ENCODE measurements at places on chromosomes 2 and 18.

- no peak for DNase-seq
Measured at GRCh38 chr18:62881509-62882016, 166.2 kb downstream of the PHLPP1 start.

GRCh38 chr2:6474161-6475140 lies 391.3 kb downstream of the CMPK2 start:
- no peak for DNase-seq

DNA sequence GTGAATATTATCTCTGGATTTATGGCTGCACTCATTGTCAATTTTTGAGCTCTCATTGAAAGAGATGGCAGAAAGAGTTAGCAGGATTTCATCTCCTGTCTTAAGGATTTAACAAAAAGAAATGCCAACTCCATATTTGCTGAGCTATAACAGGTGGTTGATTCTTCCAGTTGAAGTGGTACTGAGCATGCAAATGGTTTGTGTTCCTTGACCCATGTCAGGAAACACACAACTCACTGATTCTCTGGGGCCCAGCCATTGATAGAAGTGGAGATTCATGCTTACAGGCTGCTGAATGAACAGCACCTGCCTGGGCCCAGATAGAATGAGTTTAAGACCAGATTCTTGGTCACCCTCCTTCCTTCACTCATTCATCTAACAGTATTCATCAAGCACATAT lies 128.8 kb downstream of the CERS6 start:
- no peak for DNase-seq

DNA sequence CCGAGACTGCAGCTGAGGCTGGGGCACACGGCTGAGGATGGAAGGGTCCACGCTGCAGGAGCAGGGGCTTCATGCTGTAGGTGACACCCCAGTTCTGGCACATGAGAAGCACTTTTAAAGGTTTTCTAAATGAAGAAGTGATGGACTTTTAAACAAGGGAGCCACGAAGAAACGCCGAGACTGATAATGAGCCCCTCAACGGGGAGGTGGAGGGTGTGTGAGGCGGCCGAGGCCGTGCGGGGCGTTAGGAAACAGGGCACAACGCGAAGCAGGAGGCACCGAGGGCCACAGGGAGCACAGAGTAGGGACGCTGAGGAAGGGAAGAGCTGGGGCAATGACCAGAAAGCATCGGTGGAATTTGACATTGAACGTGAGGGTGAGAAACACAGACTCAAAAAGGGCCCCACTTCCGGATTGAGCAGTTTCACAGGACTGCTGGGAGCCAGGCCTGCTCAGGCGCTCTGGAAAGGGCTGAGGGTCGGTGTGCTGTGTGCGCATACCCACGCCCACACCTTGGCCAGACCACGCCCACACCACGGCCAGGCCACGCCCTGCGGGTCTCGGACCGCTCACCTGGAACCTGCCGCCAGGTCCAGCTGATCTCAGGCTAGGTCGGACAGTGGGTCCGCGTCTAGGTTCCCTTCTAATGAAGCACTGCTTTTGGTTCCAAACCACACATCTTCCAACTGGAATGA lies 115.7 kb downstream of the GYPC start:
- DNase-seq = no peak

GRCh38 chr2:223247136-223247535 lies 195.1 kb downstream of the KCNE4 start:
- DNase-seq = no peak

Data from effector CD8-positive, alpha-beta T cell (primary cell).